ENCODE measurements at places on chromosomes 2 and 18.

- DNase-seq = no peak
These were observed 27.6 kb upstream of the SNED1 start for GRCh38 chr2:240970816-240971215.

DNA sequence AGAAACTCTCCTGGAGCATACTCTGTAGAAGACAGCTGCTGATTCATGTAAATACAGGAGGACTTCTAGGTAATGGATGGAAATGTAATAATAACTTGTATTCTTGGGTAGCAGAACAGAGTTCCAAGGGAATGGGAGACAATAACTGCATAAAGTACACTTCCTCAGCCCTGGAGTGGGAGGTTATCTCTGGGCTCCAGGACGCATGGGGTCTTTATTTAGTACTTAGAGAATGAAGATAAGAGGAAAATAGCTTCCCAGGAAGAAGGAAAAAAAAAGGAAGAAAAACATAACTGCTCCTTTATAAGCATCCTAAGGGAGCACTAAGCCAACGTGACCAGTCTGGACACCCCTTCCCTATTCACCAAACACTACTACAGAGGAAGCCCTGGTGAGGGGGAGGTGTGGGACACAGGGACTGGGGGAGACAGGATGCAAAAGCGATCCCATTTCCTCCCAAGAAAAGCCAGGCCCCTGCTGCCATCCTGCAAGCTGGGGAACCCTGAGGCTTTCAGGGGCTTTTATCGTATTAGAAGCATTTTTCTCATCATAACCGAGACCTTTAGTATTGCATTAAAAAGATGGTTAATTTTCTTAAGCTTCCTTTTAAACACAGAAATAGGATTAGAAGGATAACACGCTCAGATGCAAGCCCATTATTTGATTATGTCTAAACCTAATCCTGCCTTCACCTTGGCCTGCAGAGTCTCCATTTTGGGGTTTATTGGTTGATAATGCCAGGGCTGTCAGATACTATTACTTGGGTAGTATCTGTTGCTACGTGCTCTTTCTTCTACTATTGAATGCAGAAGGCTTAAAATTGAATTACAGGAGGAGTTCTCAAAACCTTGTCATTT, 78.5 kb downstream of the KLF7 start:
- DNase-seq = no peak

DNA sequence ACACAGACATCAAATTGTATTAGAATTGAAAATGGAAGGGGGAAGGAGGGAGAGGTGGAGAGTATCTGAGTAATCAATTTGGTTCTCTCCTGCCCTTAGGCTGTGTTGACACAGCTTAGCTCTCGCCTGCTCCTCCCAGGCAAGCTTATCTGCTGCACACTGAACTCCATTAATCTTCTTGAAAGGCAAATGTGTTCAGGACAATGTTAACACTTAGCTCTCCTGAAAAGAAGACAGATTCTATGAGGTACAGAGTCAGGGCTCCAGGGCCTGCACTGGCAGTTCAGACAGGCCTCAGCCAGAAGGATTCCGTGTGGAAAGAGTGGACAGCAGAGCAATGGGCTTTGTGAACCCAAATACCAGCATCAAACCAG, 430.0 kb upstream of the TNP1 start:
- DNase-seq = peak; percentile 84

- no peak for DNase-seq
These were observed 64.9 kb upstream of the TTC27 start for GRCh38 chr2:32562906-32563305.

GRCh38 chr2:9846554-9846953, 3.3 kb downstream of the TAF1B start:
- no peak for DNase-seq

DNA sequence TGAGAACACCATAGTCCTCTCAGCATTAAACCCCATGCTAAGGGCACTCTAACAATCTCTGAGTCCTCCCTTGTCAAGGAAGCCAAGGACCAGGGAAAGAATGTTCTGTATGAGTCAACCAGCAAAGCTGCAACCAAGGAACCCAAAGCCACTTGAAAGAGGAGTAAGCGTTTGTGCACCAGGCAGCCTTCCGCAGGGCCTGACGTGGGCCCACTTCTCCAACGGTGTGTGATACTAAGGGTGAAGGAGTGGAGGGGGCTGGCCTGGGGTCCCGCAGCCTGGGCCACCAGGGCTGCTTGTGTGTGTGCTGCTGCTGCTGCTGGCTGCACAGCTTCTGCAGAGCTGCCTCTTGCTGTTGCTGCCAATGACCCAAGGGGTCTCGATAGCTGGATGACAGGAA, 30.1 kb upstream of the GALNT14 start:
- DNase-seq = no peak

DNA sequence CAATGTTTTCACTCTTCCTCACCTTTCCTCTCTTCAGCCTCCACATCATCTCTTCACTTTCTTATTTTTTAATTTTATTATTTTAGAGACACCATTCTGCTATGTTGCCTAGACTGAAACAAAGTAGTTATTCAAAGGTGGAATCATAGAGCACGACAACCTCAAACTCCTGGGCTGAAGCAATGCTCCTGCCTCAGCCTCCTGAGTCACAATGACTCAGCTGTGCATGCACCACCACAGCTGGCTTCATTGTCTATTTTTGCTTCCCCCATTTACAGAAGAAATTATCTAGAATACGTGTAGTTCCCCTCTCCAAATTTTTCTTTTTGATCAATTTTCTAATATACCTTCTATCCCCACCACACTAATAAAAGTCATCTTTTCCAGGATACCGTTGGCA, 911.5 kb upstream of the SOX11 start:
- no peak for DNase-seq

GRCh38 chr18:44609181-44609941, 71.3 kb upstream of the SETBP1 start:
- no peak for DNase-seq

DNA sequence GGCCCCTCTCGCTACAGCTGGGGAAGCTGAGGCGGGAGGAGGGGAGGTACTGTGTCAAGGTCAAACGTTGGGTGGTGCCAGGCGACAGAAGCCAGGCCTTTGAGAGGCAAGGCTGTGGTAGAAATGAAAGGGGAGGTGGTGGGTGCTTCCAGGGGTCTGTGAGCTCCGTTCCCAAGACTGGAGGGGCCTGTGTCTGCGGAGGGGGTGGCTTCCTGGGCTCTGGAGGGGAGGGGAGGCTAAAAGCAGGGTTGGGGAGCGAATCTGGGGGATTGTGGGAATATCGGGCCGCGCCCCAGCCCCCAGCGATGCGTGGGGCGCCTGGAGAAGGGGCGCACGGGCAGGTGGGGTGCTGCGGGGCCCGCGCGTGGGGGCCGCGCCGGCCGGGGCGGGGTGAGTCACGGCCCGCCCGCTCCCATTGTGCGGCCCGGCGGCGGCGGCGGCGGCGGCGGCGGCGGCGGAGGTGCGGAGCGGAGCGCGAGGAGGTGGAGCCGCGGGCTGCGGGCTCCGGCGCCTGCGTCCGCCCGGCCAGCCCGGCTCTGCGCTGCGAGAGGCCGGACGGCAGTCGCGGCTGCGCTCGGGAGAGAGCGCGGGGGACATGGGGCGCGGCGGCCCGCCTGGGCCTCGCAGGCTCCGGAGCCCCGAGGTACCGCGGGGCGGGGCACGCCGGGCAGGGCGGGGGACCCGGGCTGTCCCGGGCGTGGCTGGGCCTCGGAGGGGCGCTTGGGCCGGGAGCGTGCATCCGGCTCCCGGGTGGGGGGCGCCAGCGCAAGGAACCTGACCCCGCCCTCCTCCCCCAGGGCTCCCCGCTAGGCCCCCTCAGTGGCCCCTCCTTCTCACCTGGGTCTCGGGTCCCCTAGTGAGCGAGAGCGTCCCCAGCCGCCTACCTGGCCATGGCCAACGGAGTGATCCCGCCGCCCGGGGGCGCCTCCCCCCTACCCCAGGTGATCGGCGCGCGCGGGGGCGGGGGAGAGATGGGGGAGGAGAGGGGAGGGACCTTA, at the start of gene SLC4A3:
Gene SLC4A3, plus strand, starts transcription at position 528 of the 998 bp plus-strand sequence. Its CDS starts 363 bp downstream, at position 891.
- no peak for DNase-seq

DNA sequence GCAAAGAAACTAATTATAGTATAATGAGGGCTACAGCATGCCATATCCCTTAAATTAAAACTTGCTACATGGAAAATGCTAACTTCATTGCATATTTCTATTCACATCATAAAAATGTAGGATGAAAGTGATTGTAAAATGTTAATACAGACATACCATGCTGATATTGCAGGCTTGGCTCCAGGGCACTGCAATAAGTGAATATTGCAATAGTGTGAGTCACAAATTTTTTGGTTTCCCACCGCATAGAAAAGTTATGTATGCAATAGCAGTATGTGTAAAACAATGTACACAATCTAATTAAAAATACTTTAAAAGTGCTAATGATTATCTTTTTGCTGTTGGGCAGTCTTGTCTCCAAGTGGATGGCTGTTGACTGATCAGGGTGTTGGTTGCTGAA, 162.1 kb downstream of the CD8B2 start:
- DNase-seq = no peak

- no peak for DNase-seq
These were observed 26.0 kb downstream of the SULT1C2 start for GRCh38 chr2:108314586-108315296.

GRCh38 chr2:85326406-85327159, 1.2 kb downstream of the TGOLN2 start:
- no peak for DNase-seq

- DNase-seq = no peak
These were observed 66.7 kb upstream of the LPIN2 start for GRCh38 chr18:3079653-3080052.

Measured in NCI-H748 treated with DMSO at 0.1 percent for 48 hours (cell line).